GM18507 (cell line): ENCODE measurements at places on chromosomes 11 and 22.

DNA sequence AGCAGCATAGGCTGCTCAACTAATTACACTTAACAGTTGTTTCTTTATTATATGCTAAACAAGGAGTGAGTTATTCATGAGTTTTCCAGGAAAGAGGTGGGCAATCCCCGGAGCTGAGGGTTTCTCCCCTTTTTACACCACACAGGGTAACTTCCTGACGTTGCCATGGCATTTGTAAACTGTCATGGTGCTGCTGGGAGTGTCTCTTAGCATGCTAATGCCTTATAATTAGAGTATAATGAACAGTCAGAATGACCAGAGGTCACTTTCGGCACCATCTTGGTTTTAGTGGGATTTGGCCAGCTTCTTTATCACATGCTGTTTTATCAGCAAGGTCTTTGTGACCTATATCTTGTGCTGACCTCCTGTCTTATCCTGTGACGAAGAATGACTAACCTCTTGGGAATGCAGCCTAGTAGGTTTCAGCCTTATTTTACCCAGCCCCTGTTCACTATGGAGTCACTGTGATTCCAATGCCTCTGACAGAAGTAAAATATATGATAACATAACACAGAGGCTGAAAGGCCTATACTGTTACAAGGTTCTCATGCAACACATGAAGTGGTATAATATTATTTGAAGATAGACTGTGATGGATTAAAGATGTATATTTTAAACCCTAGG, 41.3 kb upstream of the RDX start:
- DNase-seq: no peak

- DNase-seq: no peak
Measured at GRCh38 chr11:14304601-14305000, 54.4 kb downstream of the RRAS2 start.

DNA sequence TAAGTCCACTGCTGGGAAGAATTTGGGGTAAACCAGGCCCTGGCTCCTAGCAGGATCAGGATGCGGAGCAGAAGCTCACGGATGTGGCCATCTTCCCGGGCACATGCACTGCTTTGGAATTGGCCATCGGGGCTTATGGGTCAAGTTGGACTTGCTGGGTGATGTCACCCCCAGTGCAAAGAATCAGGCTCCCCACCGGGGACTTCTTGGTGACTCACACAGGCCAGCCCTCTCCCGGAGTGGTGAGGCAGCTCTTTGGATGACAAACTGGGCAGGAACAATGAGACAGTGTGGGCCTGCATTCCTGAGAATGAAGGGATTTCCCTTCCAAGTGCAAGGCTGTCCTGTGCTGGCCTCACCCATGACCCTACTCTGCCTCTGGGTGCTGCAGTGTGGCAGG, 128.8 kb upstream of the ANO1 start:
- DNase-seq: no peak

- no peak for DNase-seq
Measured at GRCh38 chr11:121086866-121087265, 14.2 kb upstream of the TECTA start.

- no peak for DNase-seq
Measured at GRCh38 chr11:119585043-119585781, 143.8 kb downstream of the NECTIN1 start.
